Ovary (tissue), 10 donors: ENCODE measurements at places on chromosomes 7 and 10. TPM values are rescaled to one million over a fixed set of nuclear protein-coding genes. Genes with fewer than 3 reads are reported as not detected.

THNSL1 gene
- 9.7 TPM for total RNA-seq

PSPH gene
- total RNA-seq = 36.9 TPM

DNA sequence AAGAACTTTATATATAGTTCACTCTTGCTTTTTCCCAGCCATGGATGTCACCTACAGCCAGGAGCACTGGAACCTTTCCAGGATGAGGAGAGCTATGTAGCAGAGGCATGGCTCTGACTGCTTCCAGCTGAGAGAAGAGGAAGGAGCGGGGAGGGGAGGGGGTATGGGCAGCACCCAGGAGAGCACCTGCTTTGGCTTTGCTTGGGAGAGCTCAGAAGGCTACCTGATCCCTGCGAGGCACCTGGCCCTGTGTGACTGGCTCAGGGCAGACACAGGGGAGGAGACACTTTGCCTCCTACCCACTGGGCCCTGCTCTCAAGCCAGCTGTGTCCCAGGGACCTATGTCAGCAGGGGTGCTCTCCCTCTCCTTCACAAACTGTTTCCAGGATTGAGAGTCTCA, 67.1 kb downstream of the HK1 start:
- H3K27ac ChIP-seq = no peak overlapping the region
- no peaks in the 10 kb centered on the region for H3K27me3 ChIP-seq
- H3K4me1 ChIP-seq = peaks cover 4% of the 10 kb centered on the region
- no peak overlapping the region for H3K4me3 ChIP-seq
- DNase-seq = no peak
- no peaks in the 10 kb centered on the region for H3K36me3 ChIP-seq

DNA sequence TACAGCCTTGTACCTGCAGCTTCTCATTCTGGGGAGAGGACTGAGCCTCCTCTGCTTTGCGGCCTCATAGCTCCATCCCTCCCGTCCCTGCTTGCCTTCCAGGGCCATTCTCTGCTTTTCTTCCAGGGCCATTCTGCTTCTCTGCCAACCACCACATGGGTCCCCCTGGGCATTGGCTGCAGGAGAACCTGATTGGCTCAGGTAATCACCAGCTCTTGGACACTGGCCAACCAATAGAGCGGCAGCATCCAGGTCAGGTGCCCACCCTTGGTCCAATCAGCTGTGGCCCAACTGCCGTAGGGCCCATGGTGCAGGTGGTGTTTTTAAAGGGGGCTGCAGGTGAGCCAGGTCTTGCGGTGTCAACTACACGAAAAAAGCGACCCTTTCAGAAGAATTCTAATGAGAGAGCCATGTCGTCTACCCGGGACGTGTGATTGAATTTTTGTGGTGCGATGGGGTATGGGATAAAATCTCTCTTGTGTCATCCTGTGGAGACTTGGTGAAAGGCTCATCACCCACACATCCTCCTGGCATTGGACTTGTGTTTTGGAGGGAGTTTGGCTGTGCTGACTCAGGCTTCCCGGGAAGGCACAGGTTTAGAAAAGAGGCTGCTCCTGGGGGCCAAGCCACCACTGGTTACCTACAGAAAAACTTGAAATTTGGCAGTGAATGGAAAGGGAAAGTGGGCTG, 46.0 kb upstream of the PODXL start:
- no peak for DNase-seq
- no peaks in the 10 kb centered on the region for H3K27me3 ChIP-seq
- no peak overlapping the region for H3K4me3 ChIP-seq
- H3K36me3 ChIP-seq = no peaks in the 10 kb centered on the region
- H3K4me1 ChIP-seq = no peaks in the 10 kb centered on the region
- no peak overlapping the region for H3K27ac ChIP-seq

GRCh38 chr10:3676564-3676963, 108.4 kb downstream of the KLF6 start:
- H3K27ac ChIP-seq = no peak overlapping the region
- H3K4me1 ChIP-seq = no peaks in the 10 kb centered on the region
- no peaks in the 10 kb centered on the region for H3K27me3 ChIP-seq

DNA sequence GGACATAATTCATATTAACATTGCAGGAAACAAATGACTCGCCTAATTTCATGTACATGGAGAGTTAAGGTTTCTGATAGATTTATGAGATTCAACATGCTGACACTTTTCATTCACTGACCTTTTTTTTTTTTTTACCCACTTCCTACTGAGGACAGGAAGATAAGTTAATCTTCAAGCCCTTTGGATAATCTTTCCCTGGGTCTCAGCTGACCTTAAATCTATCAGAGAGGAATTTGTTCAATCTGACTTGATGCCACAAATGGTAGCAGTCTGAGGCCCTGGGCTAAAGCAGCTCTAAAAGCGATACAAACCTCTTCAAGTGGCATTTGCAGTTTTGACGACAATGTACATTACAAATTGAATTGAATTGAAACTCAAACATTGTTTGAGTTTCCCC, 493.3 kb upstream of the SORCS1 start:
- H3K4me1 ChIP-seq = no peaks in the 10 kb centered on the region
- DNase-seq = no peak
- H3K27me3 ChIP-seq = no peaks in the 10 kb centered on the region

DNA sequence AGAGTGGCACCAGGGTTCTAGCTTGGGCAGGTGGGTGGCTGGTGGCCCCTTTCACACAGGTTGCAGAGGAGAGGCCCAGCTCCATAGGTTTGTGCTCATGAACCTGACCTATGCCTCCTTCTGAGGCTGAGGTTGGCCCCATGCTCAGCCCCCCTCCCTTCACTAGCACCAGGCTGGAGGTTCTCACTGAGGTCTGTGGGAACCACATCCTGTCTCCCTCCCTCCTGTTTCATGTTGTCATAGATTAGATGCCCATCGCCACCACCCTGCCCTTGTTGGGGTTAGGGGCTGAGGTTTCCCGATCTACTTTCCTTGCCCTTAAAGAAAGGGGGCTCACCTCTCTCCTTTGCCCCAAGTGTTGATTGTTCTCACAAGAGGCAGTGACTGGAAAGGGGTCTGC, 14.7 kb downstream of the NEUROG3 start:
- no peak for DNase-seq
- H3K27me3 ChIP-seq = no peaks in the 10 kb centered on the region
- H3K27ac ChIP-seq = no peak overlapping the region
- no peaks in the 10 kb centered on the region for H3K4me1 ChIP-seq

DNA sequence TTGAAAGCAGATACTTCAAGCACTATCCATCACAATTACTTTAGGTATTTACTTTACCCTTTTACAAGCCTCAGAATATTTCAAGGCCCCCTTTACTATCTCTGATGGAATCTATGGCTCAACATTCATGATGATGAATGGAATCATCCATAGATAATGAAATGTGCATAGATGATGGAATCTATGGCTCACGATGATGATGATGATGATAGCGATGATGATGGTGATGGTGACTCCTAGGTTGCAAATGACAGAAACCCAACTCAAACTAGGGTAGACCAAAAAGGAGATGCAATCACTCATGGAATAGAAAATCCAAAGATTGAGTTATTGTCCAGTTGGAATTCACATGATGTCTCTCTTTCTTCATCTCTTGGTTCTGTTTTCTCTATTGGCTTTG, 55.7 kb downstream of the NEBL start:
- peaks cover 1% of the 10 kb centered on the region for H3K4me1 ChIP-seq
- no peak for DNase-seq
- H3K4me3 ChIP-seq = no peak overlapping the region
- H3K36me3 ChIP-seq = no peaks in the 10 kb centered on the region

GRCh38 chr7:94595717-94596116, 60.2 kb downstream of the SGCE start:
- no peaks in the 10 kb centered on the region for H3K4me1 ChIP-seq
- DNase-seq = no peak
- H3K27ac ChIP-seq = no peak overlapping the region
- no peak overlapping the region for H3K4me3 ChIP-seq

- H3K4me1 ChIP-seq = peaks cover 14% of the 10 kb centered on the region
- DNase-seq = no peak
- no peak overlapping the region for H3K27ac ChIP-seq
- no peaks in the 10 kb centered on the region for H3K36me3 ChIP-seq
- H3K4me3 ChIP-seq = no peak overlapping the region
These were observed 133.4 kb downstream of the MAD1L1 start for GRCh38 chr7:2099048-2099957.

GRCh38 chr7:69450456-69450855, 147.8 kb upstream of the AUTS2 start:
- no peaks in the 10 kb centered on the region for H3K27me3 ChIP-seq
- H3K36me3 ChIP-seq = no peaks in the 10 kb centered on the region
- no peaks in the 10 kb centered on the region for H3K4me1 ChIP-seq
- no peak overlapping the region for H3K27ac ChIP-seq
- no peak for DNase-seq
- no peak overlapping the region for H3K4me3 ChIP-seq

DNA sequence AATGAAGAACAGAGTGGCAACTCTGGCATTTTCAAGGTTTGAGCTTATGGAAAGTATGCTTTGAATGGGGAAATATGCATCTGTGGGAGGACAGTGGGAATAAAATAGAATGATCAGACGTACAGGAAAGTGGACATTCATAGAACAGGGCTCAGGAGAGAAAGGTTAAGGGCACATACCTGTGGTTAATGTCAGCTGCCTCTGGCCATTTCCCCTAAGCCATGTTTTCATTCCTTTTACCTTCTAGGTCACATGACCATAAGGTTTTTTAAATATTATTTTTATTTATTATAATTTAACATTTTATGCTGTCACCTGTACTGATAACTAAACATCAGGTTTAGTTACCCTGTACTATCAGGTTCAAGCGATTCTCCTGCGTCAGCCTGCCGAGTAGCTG, 52.8 kb downstream of the LRRC4 start:
- no peak for DNase-seq
- no peaks in the 10 kb centered on the region for H3K27me3 ChIP-seq
- H3K27ac ChIP-seq = no peak overlapping the region
- no peak overlapping the region for H3K4me3 ChIP-seq
